Lung (tissue), 17 donors: ENCODE measurements at places on chromosomes 1 and 21. TPM values are rescaled to one million over a fixed set of nuclear protein-coding genes. Genes with fewer than 3 reads are reported as not detected.

CRYBG2 gene
- 0.37 TPM for total RNA-seq

PPIAL4G gene
- 0.12 TPM for total RNA-seq

TMIGD3 gene
- total RNA-seq, result 3.9 TPM

PDZK1 gene
- 0.25 TPM for total RNA-seq

OR2L3 gene
- not detected for total RNA-seq

TTLL7 gene
- 11.8 TPM for total RNA-seq

TCHHL1 gene
- total RNA-seq, result not detected

MSH4 gene
- total RNA-seq, result 0.40 TPM

FMN2 gene
- total RNA-seq, result 2.7 TPM

UTP25 gene
- 6.2 TPM for total RNA-seq

DNA sequence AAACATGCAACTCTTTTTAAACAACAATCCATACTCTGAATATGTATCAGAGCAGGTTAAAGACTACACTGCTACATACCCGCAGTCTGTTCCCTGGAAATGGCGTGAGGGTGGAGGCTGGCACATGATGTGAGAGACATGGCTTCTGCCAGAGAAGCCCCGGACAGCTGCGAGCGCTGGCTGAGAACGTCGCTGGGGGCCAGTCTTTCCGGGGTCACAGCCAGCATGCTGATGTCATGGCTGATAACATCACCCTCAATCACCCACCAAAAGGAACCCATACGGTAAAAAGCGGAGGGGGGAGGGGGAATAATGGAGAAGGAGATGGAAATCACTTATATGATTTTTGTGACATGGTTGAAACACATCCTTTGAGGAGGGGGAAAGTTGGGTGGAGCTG lies 29.1 kb downstream of the C1orf198 start:
- no peak overlapping the region for H3K4me3 ChIP-seq
- peaks cover 2% of the 10 kb centered on the region for H3K4me1 ChIP-seq
- peaks cover 26% of the 10 kb centered on the region for H3K36me3 ChIP-seq
- no peak overlapping the region for H3K27ac ChIP-seq
- no peaks in the 10 kb centered on the region for H3K27me3 ChIP-seq
- no peak for DNase-seq

GRCh38 chr1:87980494-87980893 lies 651.8 kb downstream of the LMO4 start:
- no peak overlapping the region for H3K27ac ChIP-seq
- H3K36me3 ChIP-seq, result no peaks in the 10 kb centered on the region
- H3K4me1 ChIP-seq, result no peaks in the 10 kb centered on the region
- H3K4me3 ChIP-seq, result no peak overlapping the region
- H3K27me3 ChIP-seq, result no peaks in the 10 kb centered on the region
- no peak for DNase-seq

GRCh38 chr1:5526385-5526750 lies 465.9 kb downstream of the NPHP4 start:
- H3K36me3 ChIP-seq, result no peaks in the 10 kb centered on the region
- no peaks in the 10 kb centered on the region for H3K4me1 ChIP-seq
- H3K27ac ChIP-seq, result no peak overlapping the region
- DNase-seq, result no peak

DNA sequence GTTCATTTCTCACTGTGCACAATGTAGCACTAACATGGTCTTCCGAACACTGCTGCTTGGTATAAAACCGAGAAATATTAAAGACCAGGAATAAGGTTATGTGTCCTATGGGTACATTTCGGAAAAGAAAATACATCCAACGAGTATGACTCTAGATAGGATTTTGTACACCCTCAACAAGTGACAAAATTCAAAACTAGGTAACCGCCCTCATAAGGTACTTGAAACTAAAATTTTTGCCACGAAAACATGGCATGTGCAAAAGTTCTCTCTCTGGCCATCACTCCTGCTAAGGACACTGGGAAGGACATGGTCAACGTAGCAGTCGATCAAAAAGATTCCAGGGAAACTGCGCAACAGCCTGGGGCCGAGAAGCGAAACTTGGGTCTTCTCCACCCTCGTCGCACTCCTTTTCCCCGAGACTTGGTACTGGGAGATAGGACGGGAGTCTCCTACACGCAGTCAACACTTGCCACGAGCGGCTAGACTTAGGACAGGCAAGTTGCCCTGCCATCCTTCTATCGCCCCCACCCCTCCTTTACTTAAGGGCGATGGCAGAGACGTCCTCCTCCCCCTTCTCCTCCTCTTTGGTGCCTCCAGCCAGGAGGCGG lies 338 bp upstream of the TOR1AIP1 start:
- H3K27ac ChIP-seq, result peak overlapping the region; percentile 99
- peak; percentile 99 for DNase-seq
- no peaks in the 10 kb centered on the region for H3K4me1 ChIP-seq
- peak overlapping the region; percentile 61 for H3K4me3 ChIP-seq
- peaks cover 6% of the 10 kb centered on the region for H3K36me3 ChIP-seq

- no peak for DNase-seq
- H3K27me3 ChIP-seq, result no peaks in the 10 kb centered on the region
- H3K4me1 ChIP-seq, result no peaks in the 10 kb centered on the region
- no peak overlapping the region for H3K27ac ChIP-seq
Measured at GRCh38 chr1:175297291-175297690, 104.7 kb upstream of the KIAA0040 start.

DNA sequence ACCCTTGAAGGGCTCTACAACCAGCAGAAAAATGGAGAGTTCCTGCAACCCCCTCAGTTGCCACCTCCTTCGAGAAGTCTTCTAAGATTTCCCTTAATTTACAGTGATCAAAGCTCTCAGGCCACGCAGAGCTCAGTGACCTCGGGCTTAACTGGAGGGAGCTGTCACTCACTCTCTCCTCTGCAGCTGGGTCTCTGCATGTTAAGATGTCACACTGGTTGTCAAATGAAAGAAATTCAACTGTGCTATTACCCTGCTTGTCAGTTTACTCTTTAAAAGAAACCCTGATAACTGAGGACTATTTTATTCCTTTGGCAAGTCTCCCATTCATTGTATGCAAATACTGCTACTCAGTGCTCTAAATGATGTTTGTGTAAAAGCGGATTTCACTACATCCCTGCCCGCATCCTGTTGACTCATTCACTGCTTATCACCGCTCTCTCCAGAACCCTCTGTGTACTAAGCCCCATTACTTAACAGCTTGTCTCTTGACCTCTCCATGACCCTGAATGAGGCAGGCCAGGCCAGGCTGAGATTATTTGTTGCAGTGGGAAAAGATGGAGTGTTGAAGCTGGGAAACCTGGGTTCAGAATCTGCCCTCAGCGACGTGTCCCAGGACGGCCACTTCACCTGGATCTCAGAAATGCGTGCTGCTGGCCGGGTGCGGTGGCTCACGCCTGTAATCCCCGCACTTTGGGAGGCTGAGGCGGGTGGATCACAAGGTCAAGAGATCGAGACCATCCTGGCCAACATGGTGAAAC lies 13.7 kb downstream of the DHRS3 start:
- no peak overlapping the region for H3K4me3 ChIP-seq
- peak overlapping the region; percentile 62 for H3K27ac ChIP-seq
- no peaks in the 10 kb centered on the region for H3K36me3 ChIP-seq
- H3K4me1 ChIP-seq, result peaks cover 36% of the 10 kb centered on the region
- H3K27me3 ChIP-seq, result no peaks in the 10 kb centered on the region

- no peak overlapping the region for H3K27ac ChIP-seq
- no peaks in the 10 kb centered on the region for H3K36me3 ChIP-seq
- peak; percentile 41 for DNase-seq
- no peak overlapping the region for H3K4me3 ChIP-seq
- no peaks in the 10 kb centered on the region for H3K27me3 ChIP-seq
- peaks cover 16% of the 10 kb centered on the region for H3K4me1 ChIP-seq
Measured at GRCh38 chr21:45386336-45386727, 18.6 kb upstream of the COL18A1 start.

DNA sequence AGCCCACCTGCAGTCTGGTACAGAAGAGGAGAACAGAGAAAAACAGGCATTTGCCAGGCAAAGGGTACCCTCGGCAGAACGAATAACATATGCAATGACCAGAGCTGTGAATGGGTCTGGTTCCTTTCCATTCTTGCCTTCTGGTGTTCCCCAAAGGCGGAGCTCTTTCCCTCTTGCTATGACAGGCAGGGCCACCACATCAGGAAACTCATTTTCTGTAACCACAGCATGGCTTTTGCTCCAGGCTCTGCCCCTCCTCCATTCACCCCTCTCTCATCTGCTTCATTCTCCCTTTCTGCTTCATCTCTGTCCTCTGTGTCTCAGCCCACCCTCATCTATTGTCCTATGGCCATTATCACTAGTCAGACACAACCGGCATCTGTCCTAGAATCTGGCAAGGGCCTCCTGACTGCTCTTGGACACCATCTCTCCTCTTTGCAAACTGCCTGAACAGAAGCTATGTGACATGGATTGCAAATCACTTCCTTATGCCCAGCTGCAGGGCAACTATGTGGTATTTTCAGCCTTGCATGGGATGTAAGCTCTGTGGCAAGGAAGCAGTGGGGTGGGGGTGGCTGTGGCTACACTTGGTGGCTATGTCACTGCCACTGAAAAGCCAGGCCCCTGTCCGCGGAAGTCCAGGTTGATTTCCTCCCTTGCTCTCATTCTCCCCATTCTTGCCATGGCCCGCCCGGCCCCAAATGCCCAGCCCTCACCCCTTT lies 78.8 kb upstream of the ABCD3 start:
- H3K4me3 ChIP-seq, result no peak overlapping the region
- H3K36me3 ChIP-seq, result no peaks in the 10 kb centered on the region

- H3K4me1 ChIP-seq, result peaks cover 15% of the 10 kb centered on the region
- no peak overlapping the region for H3K4me3 ChIP-seq
- H3K36me3 ChIP-seq, result no peaks in the 10 kb centered on the region
- DNase-seq, result no peak
Measured at GRCh38 chr1:90709535-90709934, 7.6 kb downstream of the BARHL2 start.

- no peaks in the 10 kb centered on the region for H3K36me3 ChIP-seq
- no peak for DNase-seq
- H3K27ac ChIP-seq, result no peak overlapping the region
- H3K4me1 ChIP-seq, result no peaks in the 10 kb centered on the region
- H3K27me3 ChIP-seq, result no peaks in the 10 kb centered on the region
Measured at GRCh38 chr21:17146426-17146825, 366.4 kb upstream of the CXADR start.

DNA sequence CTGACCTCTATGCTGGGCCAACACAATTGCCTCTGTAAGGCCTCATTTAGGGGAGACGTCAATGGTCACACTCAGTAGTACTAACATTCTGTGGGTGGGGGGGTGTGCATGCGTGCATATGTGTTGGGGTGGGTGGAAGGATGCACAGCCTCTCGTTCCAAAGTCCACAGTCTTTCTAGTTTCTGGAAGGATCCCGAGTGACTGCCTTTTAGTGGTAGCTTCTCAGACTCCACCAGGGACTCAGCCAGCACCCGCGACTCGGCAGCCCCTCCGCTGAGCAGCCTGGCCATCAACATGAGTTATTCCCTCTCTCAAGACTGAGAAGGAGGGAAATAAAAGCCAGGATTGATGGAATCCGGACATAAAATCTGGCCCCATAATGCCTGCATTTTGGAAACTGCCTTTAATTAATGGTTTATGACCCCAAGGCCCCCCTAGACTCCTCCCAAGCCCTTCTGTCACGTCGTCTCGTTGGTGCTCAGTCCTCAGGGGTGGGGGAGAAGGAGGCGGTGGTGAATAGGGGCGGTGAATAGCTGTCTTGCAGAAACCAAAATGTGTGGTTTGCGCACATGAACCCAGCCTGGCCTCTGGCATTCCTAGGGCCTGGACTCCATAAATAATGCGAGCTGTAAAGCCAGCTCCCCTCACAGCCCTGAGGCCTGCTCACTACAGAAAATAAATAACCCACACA lies 65.1 kb upstream of the TMEM51 start:
- H3K27me3 ChIP-seq, result no peaks in the 10 kb centered on the region
- no peaks in the 10 kb centered on the region for H3K36me3 ChIP-seq
- peak overlapping the region; percentile 69 for H3K27ac ChIP-seq

- no peak overlapping the region for H3K4me3 ChIP-seq
- no peak overlapping the region for H3K27ac ChIP-seq
- no peaks in the 10 kb centered on the region for H3K27me3 ChIP-seq
- H3K4me1 ChIP-seq, result no peaks in the 10 kb centered on the region
- DNase-seq, result no peak
Measured at GRCh38 chr21:31766899-31767298, 35.0 kb upstream of the SCAF4 start.

DNA sequence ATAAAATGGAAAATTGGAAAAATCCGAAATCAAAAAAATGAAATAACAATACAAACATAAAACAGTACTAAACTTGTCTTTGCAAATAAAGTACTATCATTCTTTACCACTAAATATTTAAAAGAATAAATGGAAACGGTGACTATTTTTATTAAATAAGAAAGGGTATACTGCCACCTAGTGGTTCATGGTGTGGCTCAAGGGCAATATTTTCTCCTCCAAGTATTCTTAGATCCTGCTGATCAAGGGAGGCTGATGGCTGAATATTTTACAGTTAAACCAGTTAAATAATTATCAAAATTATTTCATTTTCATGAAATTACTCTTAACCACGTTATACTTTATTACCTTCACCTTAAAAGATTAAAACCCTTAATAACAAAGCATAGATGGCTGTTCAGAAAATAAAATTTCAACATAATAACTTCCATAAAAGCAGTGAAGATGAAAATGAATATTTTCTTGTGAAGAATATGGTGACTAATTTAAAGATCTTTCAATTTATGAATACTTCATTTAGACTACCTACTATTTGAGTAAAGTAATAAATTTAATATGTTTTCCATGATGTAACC lies 1793.9 kb downstream of the NCAM2 start:
- H3K4me1 ChIP-seq, result no peaks in the 10 kb centered on the region
- no peak overlapping the region for H3K27ac ChIP-seq
- H3K27me3 ChIP-seq, result no peaks in the 10 kb centered on the region
- H3K4me3 ChIP-seq, result no peak overlapping the region
- no peaks in the 10 kb centered on the region for H3K36me3 ChIP-seq

- no peaks in the 10 kb centered on the region for H3K27me3 ChIP-seq
- H3K27ac ChIP-seq, result no peak overlapping the region
- H3K4me1 ChIP-seq, result no peaks in the 10 kb centered on the region
- H3K36me3 ChIP-seq, result no peaks in the 10 kb centered on the region
Measured at GRCh38 chr21:35484851-35485250, 435.7 kb upstream of the RUNX1 start.

GRCh38 chr21:18252256-18252655 lies 7.6 kb downstream of the CHODL start:
- H3K4me1 ChIP-seq, result no peaks in the 10 kb centered on the region
- peak; percentile 69 for DNase-seq
- no peak overlapping the region for H3K4me3 ChIP-seq
- H3K27ac ChIP-seq, result no peak overlapping the region
- H3K36me3 ChIP-seq, result no peaks in the 10 kb centered on the region
- H3K27me3 ChIP-seq, result no peaks in the 10 kb centered on the region

GRCh38 chr1:47582891-47583608 lies 145.2 kb downstream of the FOXD2 start:
- H3K4me3 ChIP-seq, result no peak overlapping the region
- no peaks in the 10 kb centered on the region for H3K36me3 ChIP-seq
- DNase-seq, result no peak
- H3K27me3 ChIP-seq, result peaks cover 3% of the 10 kb centered on the region

- no peak for DNase-seq
- H3K27ac ChIP-seq, result no peak overlapping the region
- no peaks in the 10 kb centered on the region for H3K4me1 ChIP-seq
- no peaks in the 10 kb centered on the region for H3K36me3 ChIP-seq
- H3K27me3 ChIP-seq, result no peaks in the 10 kb centered on the region
- no peak overlapping the region for H3K4me3 ChIP-seq
Measured at GRCh38 chr1:194341587-194341986, 1155.2 kb upstream of the B3GALT2 start.
